ENCODE measurements at places on chromosomes 16 and 17.

GRCh38 chr17:1490643-1491442, 1.6 kb downstream of the MYO1C start:
- DNase-seq = peak; percentile 87

DNA sequence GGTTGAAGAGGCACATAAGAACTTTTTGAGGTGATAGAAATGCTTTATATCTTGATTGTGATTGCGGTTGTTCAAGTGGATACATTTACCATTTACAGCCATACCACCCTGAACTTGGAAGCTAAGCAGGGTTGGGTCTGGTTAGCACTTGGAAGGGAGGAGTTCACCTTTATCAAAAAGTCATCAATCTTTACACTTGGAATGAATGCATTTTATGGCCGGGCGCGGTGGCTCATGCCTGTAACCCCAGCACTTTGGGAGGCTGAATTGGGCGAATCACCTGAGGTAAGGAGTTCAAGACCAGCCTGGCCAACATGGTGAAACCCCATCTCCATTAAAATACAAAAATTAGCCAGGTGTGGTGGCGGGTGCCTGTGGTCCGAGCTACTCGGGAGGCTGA, 9.5 kb upstream of the GJD3 start:
- no peak for DNase-seq

DNA sequence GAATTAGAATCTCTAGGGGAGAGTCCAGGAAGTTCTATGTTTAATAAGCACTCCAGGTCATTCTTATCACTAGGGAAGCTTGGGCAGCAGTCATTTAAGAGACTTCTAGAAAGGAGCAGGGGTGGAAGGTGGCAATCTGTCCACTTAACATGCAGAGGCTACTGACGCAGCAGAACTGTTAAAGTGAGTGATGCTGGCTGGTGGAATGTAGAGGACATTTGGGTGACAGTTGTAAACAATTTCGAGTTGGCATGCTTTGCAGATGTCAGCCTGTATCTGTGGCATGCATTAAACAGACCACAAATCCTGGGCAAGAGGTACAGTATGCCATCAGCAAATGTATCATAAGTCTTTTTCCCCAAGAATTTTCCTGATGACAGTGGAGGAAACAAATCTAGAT, 40.5 kb upstream of the HS3ST3A1 start:
- peak; percentile 42 for DNase-seq

GRCh38 chr17:72363089-72363610, 242.3 kb downstream of the SOX9 start:
- no peak for DNase-seq

DNA sequence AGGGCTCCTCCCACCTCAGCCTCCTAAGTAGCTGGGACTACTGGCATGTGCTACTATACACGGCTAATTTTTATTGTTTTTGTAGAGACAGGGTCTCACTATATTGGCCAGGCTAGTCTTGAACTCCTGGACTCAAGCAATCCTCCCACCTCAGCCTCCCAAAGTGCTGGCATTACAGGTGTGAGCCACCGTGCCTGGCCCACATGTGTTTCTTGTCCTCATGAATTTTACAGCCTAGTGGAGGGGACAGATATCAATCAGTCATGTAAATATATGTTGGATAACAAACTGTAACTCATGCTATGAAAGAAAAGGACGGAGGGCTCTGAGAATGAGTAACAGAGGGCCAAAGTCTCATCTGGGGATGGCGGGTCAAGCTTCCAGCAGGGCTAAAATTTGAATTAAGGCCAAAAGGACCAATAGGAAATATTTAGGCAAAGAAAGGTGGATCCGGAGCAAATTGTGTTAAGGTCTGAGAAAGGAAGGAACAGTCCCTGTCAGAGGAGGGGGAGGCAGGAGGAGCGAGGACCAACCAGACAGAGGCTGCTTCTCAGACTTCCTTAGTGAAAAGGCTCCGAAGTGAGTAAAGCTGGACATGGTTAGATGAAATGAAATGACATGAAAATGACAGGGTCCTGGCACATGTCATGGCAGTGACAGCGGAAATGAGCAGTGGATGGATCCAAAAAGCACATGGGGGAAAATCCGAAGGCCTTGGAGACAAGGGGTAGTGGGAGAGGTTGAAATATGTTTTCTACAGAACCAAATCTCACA, 3.8 kb downstream of the PDZD9 start:
- DNase-seq = no peak

- DNase-seq = no peak
These were observed 231.0 kb downstream of the C16orf95 start for GRCh38 chr16:87086156-87086555.

GRCh38 chr16:59067205-59067604, 333.1 kb upstream of the GOT2 start:
- DNase-seq = no peak

DNA sequence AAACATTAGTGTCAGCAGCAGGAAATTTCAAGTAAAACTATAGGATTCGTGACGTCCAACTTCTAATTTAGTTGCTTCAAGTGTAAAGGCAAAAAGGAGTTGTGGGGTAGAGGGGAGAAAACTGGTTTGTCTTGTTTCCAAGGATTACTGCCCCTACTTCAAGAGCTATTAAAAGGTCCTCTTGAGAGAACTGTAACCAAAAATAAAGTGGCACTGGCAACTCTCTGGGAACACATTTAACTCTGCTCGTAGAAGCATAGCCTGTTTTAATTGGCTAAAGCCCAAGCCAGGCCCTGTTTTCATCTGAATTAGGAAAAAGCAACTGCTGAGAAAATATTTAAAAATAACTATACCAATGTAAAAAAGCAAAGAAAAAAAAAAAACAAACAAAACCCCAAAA, 51.8 kb upstream of the AKAP1 start:
- peak; percentile 49 for DNase-seq

DNA sequence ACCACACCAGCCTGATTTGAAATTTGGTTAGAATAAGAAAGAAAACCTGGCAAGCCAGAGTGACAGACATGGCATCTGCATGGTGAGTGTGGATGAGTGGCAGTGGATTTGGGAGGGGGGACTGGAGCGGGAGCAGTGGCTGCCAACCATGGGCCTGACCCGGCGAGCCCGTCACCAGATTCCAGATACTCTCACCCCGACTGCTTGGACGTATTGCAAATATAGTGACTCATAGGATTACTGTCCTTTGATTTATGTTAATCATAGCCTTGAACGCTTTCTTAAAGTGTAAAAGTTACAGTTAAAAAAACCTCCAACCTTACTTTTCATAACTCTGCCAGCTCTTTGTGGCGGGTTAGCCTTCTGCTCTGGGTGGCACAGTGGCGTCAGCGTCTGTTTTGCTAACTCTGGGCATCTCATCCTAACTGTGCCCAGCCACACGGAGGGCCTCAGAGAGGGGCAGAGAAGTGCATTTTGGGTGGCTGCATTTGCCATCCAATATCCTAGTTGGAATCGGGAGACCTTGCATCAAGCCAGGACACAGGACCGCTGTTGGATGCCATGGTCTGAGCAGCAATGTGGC, 26.8 kb upstream of the FOXK2 start:
- DNase-seq = peak; percentile 39

- no peak for DNase-seq
These were observed 52.5 kb upstream of the CACNG3 start for GRCh38 chr16:24203675-24204074.

DNA sequence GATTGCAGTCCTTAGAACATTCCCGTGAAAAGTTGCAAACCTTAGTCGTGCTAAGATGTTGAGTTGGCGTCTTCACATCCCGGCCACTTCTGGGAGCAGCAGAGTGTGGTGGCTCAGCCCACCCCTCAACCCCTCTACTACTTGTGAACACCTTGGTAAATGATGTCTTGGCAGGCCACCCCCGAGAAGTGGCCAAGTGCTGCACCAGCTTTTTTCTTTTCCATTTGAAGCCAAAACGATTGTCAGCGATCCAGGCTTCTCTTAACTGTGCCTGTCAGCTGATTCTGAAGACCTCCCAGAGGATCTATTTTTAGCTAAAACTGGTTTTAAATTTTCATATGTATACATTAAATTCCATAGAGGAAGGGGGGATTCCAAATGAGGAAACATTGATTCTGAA, 247.5 kb downstream of the CDH13 start:
- no peak for DNase-seq

GRCh38 chr16:21274172-21274726, 3.8 kb downstream of the CRYM start:
- no peak for DNase-seq

DNA sequence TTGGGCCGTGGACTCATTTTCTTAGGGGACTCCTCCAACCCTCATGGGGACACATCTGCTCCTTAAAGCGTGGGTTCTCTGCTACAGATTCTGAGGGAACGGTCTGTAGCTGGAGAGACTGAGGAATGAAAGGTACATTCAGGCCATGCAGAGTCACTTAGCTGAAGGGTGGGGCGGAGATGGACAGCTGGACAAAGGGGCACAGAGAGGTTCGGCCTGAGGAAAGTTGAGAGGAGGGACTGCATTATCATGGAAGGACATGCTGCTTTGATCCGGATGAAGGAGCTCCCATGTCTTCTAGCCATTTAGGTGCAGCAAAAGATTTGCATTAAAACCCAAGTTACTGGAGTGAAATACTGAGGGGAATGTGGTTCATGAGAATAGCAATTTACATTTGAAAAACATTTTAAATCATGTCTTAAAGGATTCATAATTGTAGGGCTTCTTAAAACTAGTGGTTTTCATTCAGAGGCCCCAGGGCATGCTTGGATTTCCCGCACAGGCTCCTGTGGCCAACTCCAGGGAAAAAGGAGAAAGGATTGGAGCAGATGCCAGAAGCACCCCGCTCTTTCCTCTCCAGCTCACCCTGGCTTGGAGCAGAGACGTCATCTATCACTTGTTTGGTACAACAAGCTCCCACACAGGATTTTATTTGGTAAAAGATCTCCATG, 54.2 kb downstream of the CDRT4 start:
- DNase-seq = no peak

DNA sequence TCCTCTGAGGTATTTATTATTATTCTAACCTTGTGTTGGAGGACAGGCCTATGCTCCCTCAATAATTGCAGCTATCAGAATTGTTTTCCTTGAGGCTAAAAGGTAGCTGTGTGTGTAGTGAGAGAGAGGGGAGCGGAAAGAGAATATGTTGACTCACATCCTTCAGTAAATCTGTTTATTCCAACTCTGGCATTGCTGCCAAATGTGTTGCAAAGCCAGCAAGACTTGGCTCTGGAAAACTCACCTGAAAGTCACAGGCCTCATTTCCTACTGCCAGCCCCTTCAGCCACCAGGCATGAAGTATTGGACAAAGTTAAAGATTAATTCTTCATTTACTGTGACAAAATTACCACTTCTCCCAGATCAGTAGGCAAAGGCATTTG, 9.6 kb downstream of the CA10 start:
- no peak for DNase-seq

- no peak for DNase-seq
These were observed 645 bp downstream of the NLGN2 start for GRCh38 chr17:7408252-7408727.

DNA sequence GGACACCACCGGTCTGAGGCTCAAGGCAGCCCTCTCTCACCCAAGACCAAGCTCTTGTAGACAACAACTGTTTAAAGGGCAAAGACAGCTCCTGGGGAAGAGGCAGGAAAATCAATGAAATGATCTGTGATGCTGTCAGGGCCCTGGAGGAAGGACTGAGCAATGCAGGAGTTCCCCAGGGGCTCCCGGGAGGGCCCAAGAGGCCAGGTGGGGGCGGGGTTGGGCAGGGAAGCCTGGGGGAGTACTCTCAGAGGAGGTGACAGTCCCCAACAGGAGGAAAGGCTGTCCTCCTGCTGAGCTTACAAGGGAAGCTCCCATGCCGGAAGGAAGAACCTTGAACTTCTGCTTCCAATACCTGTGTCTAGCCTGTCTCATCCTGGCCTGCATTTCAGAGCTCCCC, 8.3 kb upstream of the NOS2 start:
- no peak for DNase-seq

GRCh38 chr17:42240201-42240600, 36.0 kb downstream of the STAT5B start:
- DNase-seq = no peak

GRCh38 chr17:21129023-21129681, 2.4 kb downstream of the DHRS7B start:
- no peak for DNase-seq

DNA sequence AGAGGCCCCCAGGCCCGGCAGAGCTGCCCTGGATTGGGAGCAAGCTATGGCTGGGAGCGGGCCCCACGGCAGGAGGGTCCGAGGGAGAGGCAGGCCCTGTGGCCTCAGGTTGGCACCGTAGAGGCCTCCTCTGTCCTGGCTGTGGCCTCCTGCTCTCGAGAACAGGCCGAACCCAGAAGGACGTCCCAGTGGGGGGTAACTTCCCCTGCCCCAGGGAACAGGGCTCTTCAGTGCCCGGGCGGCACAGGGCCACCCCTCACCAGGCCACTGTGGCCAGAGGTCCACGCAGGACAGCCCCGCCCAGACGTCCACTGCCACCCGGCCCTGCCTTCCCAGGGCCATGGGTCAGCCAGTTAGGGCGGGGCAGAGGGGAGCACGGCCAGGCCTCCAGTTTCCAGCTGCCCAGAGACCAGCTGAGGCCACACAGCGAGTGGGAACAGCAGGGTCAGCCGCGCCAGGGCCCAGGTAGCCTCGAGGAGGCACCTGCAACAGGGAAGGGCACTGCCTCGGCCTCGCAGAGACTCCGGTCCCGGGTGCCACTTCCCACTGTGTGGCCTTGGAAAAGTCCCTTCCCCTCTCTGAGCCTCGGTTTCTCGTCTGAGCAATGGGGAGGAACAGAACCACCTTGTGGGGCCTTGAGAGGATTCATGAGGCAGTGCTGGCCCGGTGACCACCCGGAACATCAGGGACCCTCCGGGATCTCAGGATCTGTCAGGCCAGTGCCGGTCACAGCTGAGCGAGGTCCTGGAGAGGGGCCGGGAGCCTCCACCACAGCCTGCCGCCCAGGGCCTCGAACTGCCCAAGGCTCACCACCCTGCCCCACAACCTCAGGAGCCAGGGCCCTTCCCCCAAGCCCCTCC, 32.0 kb downstream of the ZNF469 start:
- no peak for DNase-seq

- DNase-seq = no peak
These were observed 959 bp downstream of the SSH2 start for GRCh38 chr17:29929006-29929532.

DNA sequence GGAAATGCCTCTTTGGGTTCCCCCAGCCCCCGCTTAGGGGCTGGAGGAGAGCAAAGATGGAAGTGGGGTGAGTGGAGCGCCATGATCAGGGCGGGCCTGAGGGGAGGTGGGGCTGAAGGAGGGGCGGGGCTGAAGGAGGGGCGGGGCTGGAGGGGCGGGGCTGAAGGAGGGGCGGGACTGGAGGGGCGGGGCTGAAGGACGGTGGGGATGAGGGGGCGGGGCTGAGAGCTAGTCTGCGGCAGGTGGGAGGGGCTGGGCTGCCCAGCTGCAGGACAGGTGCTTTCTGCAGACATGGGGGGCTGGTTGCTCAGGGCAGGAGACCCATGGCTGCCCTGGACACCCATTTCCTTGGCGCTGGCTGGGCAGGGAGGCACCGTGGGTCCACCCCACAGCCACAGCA, 39.1 kb upstream of the PABPN1L start:
- no peak for DNase-seq

DNA sequence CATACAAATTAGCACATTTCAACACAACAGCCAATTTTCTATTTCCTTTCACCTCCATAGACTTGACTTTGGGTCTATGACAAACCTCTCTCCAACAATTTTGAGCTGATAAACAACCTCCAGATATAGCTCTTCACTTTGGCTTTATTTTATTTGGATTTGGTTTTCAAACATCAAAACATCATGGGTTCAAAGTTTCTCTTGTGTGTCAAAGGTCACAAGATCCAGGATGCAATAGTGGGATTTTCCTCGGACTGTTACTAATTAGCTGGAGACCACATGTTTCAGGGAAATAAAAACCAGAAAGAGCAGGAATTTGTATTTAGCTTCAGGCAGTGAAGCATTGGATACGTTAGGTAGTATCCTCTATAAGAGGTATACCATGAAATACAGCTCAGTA, 351.0 kb upstream of the SOX9 start:
- DNase-seq = no peak
